ENCODE measurements at places on chromosomes 7 and 10.
A peak's percentile ranks its signal among the peaks of the same experiment; 100 is the strongest.

- DNase-seq, result no peak
Measured at GRCh38 chr10:11144626-11145494, 127.2 kb downstream of the CELF2 start.

GRCh38 chr7:42189535-42189934 is 47.5 kb downstream of the GLI3 start:
- DNase-seq, result no peak

GRCh38 chr10:115988380-115988779 is 284.6 kb downstream of the GFRA1 start:
- no peak for DNase-seq

GRCh38 chr10:29470355-29470705 is 164.4 kb downstream of the SVIL start:
- no peak for DNase-seq

GRCh38 chr10:15775513-15775912 is 55.8 kb upstream of the ITGA8 start:
- no peak for DNase-seq

DNA sequence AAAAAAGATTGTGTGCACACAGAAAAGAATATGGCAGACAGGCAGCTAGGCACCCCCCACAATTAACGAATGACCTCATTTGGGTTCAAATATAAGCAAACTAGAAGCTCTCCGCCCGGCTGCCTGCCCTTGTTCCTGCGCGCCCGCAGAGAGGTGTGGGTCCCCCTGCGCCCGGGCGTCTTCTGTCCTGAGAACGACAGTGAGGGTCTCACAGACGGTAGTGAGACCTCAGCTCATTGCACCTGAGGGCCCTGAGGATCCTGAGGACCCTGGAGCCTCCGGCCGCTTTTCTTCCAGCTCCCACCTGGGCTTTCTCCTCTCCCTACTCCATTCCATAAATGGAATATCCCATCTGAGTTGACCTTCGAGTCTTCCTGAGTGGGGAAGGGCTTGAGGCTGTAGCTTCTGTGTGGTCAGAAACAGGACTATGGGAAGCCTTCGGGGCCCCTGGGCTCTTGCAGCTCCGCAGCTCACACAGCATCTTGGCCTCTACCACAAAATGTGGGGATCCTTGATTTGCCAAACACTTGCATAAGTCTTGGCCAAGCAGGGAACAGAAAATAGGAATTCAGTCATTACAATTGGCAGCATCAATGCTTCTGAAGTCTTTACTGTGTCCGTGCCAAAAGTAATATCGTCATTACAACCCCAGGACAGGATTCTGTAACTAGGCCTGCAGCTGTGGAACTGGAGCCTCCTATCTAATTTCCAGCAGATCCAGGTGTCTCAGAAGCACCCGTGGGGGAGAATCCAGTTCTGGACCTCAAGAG is 43.8 kb downstream of the JAKMIP3 start:
- no peak for DNase-seq

- DNase-seq, result peak; percentile 12
Measured at GRCh38 chr10:71547876-71548846, 151.4 kb downstream of the CDH23 start.

DNA sequence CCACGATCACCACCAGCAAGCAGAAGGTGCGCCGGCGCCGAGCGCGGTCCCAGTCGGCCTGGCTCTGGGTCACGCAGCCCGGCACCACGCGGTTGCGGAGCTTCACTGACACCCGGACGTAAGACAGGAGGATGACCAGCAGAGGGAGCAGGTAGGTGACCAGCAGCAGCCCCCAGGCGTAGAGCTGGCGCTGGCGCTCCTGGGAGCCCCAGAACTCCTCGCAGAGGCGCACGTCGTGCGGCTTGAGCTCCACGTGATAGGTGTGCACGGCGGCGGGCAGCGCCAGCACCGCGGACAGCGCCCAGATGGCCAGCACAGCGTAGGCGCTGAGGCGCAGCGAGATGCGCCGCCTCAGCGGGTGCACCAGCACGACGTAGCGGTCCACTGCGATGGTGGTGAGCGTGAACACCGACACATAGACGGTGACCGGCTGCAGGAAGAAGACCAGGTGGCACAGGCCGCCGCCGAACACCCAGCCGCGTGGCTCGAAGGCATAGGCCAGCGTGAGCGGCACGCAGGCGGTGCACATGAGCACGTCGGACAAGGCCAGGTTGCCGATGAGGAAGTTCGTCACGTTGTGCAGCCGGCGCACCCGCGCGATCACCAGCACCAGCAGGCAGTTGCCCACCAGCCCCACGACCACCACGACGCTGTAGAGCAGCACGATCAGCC is 920 bp downstream of the PRLHR start:
- peak; percentile 46 for DNase-seq

GRCh38 chr10:31484431-31485135 is 165.6 kb downstream of the ZEB1 start:
- no peak for DNase-seq

DNA sequence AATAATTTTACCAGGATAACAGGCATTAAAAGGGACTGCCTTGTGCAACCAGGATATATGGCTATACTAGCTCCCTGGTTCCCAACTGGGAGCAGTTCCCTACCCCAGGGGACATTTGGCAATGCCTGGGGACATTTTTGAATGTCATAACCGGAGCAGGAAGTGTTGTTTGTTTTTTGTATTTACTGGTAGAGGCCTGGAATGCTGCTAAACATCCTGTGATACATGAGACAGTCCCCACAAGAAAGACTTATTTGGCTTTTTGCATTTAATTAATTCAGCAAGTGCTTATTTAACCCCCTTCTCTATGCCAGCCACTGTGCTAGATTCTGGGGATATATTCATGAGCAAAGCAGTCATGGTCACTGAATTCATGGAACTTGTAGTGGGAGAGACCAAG is 181.2 kb downstream of the BBS9 start:
- no peak for DNase-seq

All from CD4-positive, alpha-beta T cell treated with Interleukin-1 beta for 1 hour (primary cell).